GM12864 (cell line): ENCODE measurements at places on chromosomes 5 and 9.

GRCh38 chr5:153352685-153353219, 137.7 kb upstream of the GRIA1 start:
- DNase-seq, result no peak

GRCh38 chr5:14204785-14205321, 61.7 kb downstream of the TRIO start:
- no peak for DNase-seq

- no peak for DNase-seq
Measured at GRCh38 chr5:132364319-132364718, 5.2 kb upstream of the SLC22A5 start.

DNA sequence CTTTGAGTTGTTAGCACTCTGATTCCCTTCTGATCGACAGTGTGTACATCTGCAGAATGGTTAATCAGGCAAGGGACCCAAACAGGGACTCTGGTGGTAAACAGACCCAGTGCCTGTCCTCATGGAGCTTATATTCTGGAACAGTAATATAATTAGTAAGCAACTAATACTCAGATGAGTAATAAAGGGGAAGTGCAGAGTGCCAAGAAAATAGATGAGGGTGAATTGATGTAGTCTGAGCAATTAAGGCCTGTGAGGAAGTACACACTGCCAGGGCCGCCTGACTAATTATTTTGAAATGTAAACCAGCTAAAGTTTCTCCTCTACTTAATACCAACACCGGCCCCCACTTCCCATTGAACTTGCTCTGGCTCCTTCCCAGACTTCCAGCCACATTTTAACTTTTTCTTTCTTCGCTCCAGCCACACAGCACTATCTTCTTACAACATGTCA, 4.2 kb downstream of the DHX29 start:
- DNase-seq, result no peak

DNA sequence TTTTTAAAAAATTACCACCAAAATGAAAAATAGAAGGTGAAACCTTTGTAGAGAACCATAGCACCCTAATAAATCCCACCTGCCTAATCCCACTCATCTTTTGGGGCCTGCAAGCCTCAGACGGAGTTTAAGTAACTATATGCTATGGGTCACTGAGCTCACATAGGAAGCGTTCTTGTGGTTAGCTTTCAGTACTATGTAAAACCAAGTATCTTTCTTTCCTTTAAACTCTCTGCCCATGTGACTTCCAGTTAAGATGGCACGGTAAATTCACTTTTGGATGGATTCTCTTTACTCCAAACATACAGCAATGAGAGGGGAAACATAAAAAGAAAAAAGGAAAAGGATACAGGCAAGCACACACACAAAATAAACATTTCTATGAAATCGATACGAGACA, 50.9 kb downstream of the FANCC start:
- peak; percentile 10 for DNase-seq

DNA sequence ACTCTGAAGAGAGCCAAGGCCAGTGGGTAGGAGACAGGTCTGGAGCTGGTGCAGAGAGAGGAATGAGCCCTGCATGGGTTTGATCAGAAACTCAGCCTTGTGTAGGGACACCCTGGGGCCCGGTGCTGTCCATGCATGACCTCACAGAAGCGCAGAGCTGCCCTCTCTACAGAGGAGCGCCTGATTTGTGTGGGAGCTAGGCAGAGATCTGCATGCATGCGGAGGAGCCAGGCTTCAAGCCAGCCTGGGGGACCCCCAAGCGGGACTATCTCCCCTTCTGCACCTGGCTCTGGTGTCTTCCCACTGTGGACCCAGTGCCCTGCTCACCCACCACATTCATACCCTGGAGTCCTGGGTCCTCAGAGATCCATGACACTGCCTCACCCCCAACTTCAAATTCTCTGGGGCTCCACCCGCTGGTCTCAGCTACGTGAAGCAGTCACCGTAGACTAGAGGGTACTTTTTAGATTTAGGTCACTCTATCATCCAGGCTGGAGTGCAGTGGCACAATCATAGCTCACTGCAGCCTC, 2.6 kb upstream of the LCN2 start:
- DNase-seq, result no peak

DNA sequence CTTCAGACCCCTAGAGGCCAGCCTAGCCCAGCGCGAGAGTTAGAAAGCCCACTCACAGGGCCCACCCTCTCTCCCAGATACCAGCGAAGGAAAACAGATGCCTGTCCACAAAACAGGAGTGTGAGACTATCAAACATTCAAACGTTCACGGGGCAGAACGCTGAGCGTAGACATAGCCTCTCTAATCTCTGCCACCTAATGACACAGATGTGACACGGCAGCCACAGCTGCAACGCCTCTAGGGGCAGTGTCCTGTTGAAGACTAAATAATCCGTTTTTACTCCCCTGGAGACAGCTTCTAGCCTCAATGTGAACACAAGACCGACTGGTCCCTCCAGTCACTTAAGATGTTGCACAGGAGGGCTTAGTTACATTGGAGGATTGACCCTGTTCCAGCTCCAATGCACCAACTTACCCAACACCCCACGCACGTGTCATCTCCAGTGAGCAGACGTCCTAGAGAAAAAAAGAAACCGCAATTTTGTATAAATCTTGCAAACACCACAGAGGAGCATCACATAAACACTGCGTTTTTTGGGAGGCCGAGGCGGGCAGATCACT, 14.3 kb downstream of the DIPK1B start:
- peak; percentile 36 for DNase-seq

GRCh38 chr9:127660886-127661741, 45.7 kb upstream of the CFAP157 start:
- DNase-seq, result no peak

GRCh38 chr9:128575469-128575868, 23.1 kb downstream of the SPTAN1 start:
- no peak for DNase-seq

- no peak for DNase-seq
Measured at GRCh38 chr9:113564498-113565237, 101.1 kb downstream of the RGS3 start.

GRCh38 chr9:136486823-136487620, 4.2 kb upstream of the SEC16A start:
- DNase-seq, result no peak

- DNase-seq, result no peak
Measured at GRCh38 chr9:137302449-137303150, 529 bp upstream of the NRARP start.

- DNase-seq, result no peak
Measured at GRCh38 chr5:149408252-149409099, 29.4 kb upstream of the IL17B start.

DNA sequence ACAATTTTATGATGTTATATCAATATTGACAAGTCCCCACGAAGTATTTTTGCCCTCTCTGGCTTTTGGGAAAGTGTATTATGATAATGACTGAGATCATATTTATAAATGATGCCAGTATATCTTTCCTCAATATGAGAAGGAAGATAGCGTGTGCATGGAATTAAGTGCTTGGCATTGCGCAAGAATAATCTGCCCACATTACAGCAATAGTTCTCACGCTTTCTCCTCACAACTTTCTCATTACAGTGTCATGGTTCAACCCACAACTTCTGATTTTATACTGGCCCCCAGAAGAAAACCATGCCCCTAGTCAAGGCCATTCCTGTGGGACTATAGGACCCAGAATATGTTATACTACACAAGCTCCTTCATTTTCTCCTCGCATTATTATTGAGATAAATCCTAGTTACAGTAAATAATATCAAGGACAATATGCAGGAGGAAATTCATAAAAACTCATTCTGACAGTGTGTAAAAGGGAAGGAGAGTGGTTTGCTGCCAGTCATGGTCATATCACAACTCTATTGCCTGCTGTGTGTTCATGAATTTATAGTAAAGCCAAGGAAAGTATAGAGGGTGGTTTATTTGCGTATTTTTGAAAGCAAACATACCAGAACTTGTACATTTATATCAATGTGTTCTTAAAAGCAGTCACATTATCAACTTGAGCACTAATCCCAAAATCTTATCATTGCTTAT, 114.1 kb downstream of the PIK3R1 start:
- no peak for DNase-seq

DNA sequence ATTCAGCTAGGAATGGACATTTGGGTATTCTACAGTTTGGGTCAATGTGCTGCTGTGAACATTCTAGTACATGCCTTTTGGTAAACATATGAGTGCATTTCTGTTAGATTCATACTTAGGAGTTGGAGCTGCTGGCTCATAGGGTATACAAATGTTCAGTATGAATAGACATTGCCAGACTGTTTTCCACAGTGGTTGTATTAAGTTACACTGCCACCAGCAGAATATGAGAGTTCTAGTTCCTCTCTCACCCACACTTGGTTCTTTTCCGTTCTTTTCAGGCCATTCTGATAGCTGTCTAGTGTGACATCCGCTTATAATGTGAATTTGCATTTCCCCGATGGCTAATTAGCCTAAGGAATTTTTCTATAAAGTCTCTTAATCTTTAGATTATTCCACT, 25.0 kb downstream of the STOM start:
- no peak for DNase-seq

GRCh38 chr9:96141666-96142065, 160.3 kb downstream of the HSD17B3 start:
- no peak for DNase-seq

GRCh38 chr9:27328483-27328882, 31.5 kb upstream of the EQTN start:
- no peak for DNase-seq

DNA sequence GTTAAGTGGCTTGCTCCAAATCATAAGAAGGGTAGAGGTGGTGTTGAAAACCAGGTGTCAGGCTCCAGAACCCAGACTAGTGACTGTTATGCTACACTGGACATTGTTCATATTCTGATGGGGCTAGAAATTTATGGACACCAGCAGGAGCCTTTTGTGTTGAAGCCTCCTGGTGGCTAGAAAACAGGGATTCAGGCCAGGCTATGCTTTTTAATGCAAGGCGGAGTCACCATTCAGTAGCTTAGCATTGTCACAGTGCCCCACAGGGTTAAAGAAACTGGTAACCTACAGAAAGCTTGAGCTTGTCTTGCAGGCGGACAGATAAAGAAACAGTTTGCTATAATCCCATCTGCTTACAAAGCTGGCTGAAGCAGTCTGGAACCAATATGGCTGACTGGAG, 23.0 kb upstream of the GOLM1 start:
- DNase-seq, result no peak

DNA sequence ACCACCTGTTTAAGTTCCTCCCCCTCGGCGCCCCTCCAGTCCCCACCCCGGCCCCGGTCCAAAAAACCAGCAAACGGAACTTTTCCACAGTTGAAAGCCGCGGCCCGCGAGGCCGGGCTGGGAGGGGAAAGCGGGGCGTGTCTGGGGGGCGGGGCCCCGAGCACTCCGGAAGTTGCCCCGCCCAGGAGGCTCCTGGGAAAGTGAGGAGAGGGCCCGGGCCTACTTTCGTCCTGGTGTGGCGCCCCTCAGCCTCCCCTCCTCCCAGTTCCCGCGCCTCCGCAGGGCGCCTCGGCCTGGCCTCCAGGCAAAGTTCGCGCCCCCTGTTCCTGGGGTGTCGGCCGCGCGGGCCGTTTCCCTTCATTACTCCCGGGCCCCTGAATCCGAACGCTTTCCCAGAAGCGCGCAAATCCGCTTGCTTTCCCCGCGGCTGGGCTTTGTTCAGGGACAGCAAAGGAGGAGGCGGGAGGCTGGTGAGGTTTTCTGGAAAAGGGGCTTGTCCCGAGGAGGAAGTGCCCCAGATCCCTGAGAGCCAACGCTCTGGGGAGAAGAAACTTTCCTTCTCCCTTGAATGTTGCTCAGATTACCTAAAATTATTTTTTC, 4.5 kb upstream of the DMRT3 start:
- DNase-seq, result no peak

GRCh38 chr9:93111371-93112115, 15.5 kb downstream of the CARD19 start:
- no peak for DNase-seq

- no peak for DNase-seq
Measured at GRCh38 chr5:36685631-36686288, 79.4 kb downstream of the SLC1A3 start.

- no peak for DNase-seq
Measured at GRCh38 chr5:82347201-82347865, 69.2 kb upstream of the RPS23 start.

DNA sequence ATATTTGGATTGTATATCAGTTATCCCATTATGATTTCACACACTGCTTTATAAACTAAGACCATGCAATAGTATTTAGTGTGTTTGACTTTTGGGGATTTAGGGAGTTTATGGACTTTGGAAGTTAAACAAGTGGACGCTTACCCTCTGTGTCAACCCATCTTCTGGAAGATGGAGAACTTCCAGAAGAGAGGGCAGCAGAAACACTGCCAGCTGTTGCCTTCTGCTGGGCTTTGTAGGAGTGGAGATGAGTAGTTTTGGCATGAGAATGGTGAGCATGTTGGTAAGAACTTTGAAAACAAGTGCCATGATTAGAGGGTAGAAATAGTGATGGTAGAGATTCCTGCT, 2.2 kb downstream of the DNAJC25 start:
- DNase-seq, result no peak

DNA sequence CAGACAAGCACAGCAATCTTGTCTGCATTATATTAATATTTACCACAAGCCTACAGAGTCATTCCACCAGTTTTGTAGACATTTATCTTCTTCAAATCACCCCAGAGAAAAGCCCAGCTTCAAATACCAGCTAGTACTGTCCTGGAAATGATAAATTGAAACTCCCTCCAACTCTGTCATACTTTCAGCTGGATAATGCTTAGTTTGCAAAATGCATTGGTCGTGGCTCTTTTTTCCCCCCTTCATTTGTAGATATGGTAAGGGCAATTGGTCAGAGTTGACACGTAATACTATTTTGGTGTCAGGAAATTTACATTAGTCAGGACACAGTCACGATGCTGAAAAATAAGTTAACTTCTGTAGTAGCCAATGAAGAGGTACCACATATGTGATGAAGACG, 21.2 kb downstream of the HMHB1 start:
- DNase-seq, result no peak

DNA sequence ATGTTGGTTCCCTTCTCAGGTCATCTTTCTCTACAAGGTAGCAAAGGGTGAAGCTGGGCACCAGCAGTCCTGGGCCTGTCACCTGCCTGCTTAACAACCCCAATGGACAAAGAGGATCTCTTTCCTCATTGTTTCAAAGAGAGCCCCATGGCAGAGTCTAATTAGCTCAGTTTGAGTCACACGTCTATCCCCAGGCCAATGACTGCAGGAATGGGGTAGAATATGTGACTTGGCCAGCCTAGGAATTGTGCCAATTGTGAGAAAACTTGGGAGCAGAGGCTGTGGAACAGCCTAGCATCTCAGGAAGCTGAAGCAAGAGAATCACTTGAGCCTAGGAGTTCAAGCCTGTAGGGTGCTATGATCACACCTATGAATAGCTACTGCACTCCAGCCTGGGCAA, 3.6 kb upstream of the RAPGEF1 start:
- DNase-seq, result no peak
